CD4-positive, alpha-beta T cell treated with Interleukin-15 for 1 hour (primary cell): ENCODE measurements at places on chromosomes 7 and 10.

GRCh38 chr10:71769279-71769823, 4.0 kb downstream of the VSIR start:
- DNase-seq: peak; percentile 72

GRCh38 chr10:132301371-132302330, 6.1 kb downstream of the STK32C start:
- DNase-seq: no peak

- no peak for DNase-seq
Observed at GRCh38 chr10:70832221-70832620, 16.5 kb downstream of the SGPL1 start.

GRCh38 chr7:12550956-12551355, 19.6 kb upstream of the SCIN start:
- DNase-seq: no peak

- no peak for DNase-seq
Observed at GRCh38 chr7:1431634-1432380, 27.5 kb downstream of the MICALL2 start.

DNA sequence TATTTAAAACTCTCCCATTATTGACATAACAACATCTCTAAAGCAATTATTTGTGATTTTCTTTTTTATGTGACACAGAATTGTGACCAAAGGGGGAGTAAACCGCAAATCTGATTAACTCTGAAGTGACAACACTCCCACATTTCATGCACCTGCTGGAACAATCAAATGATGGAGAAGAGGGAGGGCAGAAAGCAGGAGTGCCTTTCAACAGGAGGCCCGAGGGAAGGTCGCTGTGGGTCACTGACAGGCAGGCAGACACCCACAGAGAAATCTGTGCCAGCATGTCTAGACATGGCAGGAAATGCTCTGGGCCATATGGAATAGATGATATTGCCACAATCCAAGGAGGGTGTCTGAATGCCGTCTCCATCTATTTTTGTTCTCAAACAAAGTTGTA, 247.3 kb downstream of the DOCK4 start:
- DNase-seq: no peak

DNA sequence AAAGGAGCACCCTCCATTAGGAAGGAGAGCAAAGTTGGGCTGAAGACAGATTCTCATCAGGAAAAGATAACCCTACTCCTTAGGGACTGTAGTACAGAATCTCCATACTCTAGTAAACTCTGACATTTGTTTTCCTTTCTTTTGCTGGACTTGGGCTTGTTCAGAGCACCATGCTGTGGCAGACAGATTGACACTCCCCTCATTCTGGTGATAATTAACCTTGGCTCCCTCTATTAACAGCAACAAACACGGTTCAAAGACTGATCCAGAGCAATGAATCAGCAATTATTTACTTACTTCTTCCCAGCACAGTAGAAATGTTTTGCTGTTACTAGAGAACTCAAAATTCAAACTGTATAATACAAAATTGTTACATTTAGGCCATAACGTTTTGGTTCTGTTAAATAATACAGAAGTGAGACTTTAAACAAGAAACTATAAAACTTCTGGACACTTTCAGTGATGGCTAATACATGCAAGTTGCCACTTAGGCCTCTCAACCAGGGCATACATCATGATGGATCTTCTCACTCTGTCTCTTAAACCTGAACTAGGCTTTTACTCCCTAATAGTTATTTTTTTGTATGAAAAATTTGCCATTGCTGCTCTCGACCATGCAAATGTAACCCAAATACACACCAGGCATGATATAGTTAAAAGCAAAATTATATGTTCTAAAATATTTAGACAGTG, 639.0 kb downstream of the IPMK start:
- DNase-seq: no peak

GRCh38 chr10:61633665-61634064, 29.1 kb upstream of the CABCOCO1 start:
- DNase-seq: no peak

- no peak for DNase-seq
Observed at GRCh38 chr10:95664543-95664942, 8.0 kb upstream of the ALDH18A1 start.

GRCh38 chr10:44390585-44391072, 5.7 kb upstream of the CXCL12 start:
- no peak for DNase-seq

- DNase-seq: no peak
Observed at GRCh38 chr7:158432369-158433341, 155.0 kb downstream of the PTPRN2 start.

DNA sequence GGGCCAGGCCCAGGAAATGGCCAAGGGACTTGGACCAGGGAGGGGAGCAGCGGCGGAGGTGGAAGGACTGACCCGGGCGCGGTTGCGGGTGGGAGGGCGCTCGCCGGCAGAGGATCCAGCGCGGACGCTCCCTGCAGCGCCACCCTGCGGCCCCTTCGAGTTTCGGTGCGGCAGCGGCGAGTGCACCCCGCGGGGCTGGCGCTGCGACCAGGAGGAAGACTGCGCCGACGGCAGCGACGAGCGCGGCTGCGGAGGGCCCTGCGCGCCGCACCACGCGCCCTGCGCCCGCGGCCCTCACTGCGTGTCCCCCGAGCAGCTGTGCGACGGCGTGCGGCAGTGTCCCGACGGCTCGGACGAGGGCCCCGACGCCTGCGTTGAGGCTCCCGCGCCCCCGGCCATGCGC, 16.8 kb upstream of the ZNF467 start:
- DNase-seq: peak; percentile 37

DNA sequence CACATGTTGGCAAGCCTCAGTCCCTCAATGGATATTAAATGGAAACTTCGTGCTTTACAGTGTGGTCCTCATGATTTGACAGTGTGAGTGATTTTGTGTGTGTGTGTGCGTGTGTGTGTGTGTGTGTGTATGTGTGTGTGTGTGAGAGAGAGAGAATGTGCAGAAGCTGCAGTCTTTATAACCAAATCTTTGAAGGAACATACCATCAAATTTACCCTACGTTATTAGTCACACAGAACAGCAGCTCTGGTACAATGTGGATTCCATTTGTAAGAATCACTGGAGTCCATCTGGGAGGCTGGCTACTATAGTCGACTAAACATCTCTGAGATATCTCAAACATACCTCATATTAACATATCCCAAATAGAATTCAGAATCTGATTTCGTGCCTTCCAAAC, 928.0 kb upstream of the POT1 start:
- no peak for DNase-seq

- no peak for DNase-seq
Observed at GRCh38 chr7:143958781-143959180, 4.1 kb downstream of the OR2F1 start.

DNA sequence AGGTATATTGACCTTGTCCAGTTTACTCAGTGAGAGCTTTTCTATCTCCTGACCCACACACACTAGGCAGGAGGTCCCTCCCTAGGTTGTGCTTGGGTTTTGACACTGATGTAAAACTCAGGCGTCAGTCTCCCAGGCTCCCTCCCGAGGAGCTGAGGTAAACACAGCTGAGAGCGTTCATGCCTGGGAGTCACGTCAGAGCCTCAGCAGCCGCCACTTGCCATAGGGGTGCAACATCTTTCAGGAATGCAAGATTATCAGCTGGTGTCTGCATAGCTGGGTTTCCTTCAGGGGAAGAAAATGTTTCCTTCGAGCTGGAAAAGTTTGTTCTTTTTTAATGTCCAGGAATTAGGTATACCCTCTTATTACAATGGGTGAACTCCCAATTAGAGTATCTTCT, 70.6 kb downstream of the FGFR2 start:
- DNase-seq: no peak

DNA sequence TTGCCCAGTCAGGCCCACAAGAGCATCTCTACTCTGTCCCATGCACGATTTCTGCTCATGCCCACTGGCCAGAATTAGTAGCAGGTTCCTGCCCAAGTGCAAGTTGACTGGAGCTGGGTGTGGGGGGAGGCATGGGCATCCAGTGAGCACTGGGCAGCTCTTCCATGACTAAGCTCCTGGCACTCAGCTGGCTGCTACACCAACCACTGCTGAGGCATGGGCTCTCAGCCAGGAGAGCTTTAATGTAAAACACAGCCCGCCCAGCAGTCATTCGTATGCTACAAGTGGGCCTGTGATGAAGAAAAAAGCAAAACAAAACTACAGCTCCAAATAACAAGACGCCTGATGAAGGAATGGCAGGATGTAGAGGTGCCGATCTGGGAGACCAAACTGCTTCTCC, 335.4 kb upstream of the PFKP start:
- DNase-seq: no peak

DNA sequence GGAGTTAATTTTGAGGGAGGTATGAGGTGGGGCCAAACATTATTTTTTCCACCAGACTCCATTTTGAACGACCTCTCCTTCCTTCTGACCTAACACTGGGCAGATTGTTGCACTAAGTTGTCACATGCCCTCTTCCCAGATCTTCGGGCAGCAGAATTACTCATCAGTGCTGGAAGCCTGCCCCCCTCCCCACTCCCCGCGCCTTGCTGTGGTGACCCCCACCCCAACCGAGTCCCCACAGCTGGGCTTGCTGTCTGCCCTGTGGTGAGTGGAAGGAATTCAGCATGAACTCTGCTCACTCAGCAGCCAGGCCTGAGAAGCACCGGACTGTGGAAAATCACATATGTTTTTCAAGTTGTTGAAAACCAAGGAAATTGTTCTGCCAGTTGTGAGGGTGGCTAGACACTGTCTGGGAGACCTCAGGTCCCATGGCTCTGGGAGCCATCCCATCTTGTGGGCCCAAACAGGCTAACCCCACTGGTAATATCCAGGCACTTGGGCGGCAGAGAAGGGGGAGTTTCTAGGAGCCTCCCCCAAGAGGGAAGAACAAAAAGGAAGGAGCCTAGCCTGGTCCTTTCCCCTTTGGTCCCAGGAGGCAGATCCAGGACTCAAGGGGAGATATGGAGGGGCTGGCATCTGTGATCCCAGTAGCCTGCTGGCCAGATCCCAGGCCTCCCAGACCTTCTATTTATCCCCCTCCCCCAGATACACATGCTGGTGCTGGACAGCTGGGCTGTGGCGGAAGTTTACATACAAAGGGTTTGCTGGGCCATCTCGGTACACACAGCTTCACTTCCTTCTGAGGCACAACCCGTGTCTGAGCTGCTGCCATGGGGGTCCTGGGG, 3.5 kb upstream of the AEBP1 start:
- no peak for DNase-seq

GRCh38 chr10:8298896-8299570, 244.5 kb downstream of the GATA3 start:
- DNase-seq: no peak

GRCh38 chr7:129947701-129948100, 5.1 kb downstream of the UBE2H start:
- no peak for DNase-seq

GRCh38 chr7:47358357-47358756, 223.6 kb downstream of the TNS3 start:
- no peak for DNase-seq

DNA sequence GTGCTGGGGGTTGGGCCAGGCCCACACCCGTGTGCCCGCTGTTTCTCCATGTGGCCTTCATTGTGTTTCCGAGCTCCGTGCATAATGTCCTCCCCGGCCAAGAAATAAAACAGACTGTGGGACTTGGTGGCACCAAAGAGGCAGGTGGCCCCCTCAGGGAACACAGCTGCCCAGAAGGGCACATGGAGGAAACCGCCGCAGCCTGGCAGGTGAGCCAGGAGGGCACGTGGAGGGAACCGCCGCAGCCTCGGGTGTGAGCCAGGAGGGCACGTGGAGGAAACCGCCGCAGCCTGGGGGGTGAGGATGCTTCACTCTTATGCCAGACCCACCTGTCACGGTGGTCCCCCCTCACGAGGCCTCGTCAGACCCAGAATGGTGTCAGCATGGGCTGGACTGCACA, 288.7 kb downstream of the WDR37 start:
- DNase-seq: no peak

DNA sequence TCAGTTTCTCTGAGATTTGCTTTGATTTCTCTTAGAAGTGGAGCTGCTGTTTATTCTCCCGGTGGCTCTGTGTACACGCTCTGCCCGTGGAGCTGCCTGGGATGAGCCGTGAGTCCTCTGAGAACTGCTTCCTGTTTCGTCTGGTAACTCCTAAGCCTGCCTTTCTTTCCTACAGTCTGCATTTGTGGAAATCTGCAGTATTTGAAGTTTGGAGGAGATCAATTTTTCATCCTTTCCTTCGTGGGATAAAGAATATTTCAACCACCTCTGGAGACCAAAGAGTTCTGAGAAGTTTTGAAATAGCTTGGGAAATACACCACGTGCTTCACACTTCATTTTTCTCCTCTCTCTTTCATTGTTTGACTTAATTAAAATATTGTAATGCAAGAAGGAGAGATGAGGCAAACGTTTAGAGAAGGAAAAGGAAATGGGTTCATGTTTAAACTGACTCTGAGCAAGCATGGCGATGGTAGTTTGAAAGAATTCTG, 311.9 kb downstream of the LRMDA start:
- no peak for DNase-seq

- no peak for DNase-seq
Observed at GRCh38 chr10:100021322-100021721, 11.6 kb upstream of the DNMBP start.

GRCh38 chr7:46515844-46516590, 594.9 kb upstream of the IGFBP3 start:
- DNase-seq: no peak

DNA sequence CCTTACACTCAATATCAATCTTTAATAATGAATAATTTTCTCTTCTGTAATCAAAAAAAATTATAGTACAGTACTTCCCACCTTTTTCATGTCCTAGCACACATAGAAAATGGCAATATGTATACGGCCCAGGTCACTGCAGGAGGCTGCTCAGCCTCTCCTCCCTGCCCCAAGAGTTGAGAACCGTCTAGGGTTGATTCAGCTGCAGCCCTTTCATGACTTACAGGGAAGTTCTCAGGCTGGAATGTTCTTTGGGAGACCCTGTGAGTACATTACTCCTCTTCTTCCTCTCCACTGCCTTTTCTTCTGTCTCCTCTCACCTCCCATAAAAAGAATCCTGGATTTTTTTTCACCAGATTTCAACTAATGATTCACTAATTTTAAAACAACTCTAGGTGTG, 180.0 kb downstream of the HDAC9 start:
- DNase-seq: no peak
